EH (cell line): ENCODE measurements at places on chromosomes 7 and 10.
A peak's percentile ranks its signal among the peaks of the same experiment; 100 is the strongest.

- DNase-seq = peak; percentile 94
These were observed 3.8 kb downstream of the GRK5 start for GRCh38 chr10:119211176-119211575.

DNA sequence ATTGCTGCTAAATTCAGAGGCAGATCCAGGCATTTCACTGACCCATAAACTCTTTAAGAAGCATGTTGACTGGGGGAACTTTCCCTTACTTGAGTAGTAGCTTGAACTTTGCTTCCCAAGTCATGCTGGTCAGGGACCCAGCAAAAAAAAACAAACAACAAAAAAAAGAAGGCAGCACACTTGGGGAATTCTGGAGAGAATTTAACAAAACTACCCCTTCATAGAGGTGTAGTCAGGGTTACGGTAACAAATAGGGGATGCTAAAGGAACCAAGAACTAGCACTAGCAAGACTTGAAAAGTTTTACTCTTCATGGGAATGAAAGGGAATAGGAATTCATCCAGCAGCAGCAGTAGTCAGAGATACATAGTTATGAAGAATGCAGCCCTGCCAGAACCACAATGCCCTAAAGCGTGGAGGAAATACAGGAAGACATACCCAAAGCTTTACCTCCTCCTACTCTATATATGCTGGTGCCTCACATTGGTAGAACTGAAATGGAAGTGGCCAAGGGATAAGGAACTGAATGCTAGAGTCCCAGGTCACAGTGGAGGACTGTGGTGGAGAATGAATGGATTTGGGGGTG lies 67.3 kb downstream of the PHYHIPL start:
- DNase-seq = no peak

- no peak for DNase-seq
These were observed 20.1 kb downstream of the AFAP1L2 start for GRCh38 chr10:114384181-114384580.

DNA sequence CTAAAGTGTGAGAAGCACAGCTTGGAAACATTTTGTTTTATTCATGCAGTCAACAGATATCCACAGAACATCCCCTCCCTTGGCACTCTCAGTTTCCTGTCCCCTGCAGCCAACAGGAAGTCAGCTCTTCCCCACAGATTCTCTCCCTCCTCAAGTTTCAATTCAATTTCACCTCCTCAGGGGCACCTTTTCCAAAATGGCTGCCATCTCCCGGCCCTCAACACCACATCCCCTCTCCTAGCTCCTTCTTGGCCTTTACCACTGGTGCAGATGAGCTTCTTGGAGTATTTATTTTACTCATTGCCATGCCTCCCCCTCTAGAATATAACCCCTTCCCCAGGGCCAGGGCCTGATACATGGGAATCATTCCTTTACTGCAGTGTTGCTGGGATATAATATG lies 94.0 kb downstream of the WDR11 start:
- DNase-seq = no peak

- DNase-seq = no peak
These were observed 256.0 kb upstream of the TCERG1L start for GRCh38 chr10:131567279-131568162.

DNA sequence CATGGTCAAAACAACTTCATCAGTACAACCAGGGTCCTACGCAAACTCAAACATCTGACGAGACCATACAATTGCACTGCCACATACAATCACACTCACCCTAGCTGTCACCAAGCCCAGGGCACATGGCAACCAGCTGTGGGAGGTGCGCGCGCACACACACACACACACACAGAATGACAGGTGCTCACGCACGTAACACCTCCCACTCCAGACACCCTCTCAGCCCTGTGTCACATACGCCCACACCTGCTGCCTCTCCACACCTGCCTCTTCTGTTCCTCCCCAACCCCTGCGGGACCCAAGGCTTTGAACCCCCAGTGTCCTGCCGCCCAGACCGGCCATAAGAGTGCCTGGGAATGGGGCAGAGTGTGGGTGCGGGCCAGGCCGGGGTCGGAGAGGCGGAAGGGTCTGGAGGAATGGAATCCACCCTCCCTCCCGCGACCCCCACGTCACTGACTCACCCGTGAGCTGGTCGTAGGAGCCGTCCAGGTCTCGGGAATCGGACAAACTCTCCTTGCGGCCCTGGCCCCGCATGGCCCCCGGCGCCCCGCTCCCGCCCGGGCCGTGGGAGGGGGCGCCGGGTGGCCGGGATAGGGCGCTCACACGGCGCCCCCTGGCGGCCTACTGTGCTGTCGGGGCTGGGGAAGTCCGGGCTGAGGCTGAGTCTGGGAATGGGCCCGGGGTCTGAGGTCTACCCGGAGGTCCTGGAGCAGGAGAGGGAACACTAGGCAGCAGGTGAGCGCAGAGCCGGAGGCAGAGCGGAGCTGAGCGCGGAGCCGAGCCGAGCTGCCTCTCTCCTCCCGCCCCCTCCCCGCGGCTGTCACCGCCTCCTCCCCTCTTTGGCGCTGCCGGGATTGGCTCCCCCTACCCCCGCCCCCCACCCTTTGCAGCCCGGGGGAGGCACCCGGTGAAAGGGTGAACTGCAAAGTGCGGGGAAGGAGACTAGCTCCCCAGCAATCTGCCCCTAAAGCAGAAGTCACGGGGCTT lies at the start of gene KCNIP2:
KCNIP2 (minus strand) TSS at position 769 of the 990 bp plus-strand sequence; CDS start at position 537, 232 bp downstream.
- DNase-seq = no peak

DNA sequence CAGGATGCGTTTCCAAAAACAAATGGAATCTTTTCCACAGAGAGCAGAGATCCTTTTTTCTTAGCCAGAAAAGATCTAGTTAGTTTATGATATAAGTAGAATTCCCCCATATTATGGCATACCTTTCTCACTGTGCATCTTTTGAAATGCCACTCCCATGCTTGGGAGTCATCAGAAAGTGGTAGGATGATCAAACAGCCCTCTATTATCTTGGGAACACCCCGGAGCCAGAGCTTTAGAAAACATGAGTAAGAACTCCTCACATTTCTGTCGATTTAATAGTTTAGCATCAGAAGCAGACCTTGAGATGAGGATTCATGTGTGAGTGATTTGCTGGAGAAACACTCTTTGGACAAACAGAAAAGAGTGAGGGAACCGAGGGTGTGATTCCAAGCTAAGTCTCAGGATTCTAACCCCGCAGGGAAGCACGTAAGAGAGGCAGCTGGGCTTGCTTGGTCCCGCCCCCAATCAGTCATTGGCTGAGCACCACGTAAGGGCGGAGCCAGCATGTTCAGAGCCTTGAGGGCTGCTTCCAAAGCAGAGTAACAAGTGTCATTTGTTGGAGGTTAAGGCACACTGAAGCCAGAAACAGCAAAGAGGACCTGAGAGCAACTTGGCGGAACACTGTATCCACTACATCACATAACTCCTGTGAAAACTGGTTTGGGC lies 43.7 kb upstream of the NXPH1 start:
- DNase-seq = no peak

DNA sequence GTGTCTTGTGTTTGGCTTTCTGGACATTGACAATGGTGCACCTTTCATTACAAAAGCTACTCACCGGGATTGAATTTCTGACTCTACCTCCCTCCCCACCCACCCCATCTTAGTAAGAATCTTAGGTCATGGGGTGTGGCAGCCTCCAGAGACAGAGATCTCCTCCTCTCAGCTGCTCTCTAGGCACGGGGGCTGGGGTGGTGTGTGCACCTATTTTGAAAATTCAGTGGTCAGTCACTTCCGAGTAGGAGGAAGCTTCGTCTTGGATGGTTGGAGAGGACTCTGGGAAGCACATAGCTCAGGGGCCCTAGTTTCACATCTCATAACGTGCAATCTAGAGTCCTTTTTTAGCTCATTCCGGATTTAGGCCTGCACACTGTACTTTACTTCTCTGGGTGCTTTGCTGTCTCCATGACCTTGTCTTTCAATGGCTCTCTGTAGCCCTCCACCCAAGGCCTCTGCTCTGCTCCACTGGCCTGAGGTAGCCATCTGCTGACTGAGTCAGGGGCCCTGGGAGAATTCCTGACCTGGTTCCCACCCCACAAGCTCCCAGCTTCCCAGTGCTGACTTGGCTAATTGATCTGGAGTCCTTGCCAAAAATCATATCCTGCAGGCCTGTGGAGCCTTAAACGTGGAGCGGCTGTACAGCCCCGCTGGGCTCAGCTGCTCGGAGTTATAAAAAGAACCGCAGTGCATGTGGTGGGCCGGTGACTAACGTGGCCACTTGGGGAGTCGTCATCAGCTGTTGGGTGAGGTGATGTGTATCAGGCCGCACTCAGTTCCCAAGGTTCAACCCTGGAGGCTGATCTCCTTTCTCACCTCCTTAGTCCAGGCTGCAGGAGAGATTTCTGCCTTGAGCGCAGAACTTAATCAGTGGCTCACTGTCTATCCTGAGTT lies 19.3 kb upstream of the ADAMTS14 start:
- DNase-seq = peak; percentile 99

GRCh38 chr7:155208681-155209477 lies 88.8 kb upstream of the INSIG1 start:
- peak; percentile 58 for DNase-seq

- peak; percentile 98 for DNase-seq
These were observed 192.5 kb upstream of the PRSS1 start for GRCh38 chr7:142556740-142557139.

DNA sequence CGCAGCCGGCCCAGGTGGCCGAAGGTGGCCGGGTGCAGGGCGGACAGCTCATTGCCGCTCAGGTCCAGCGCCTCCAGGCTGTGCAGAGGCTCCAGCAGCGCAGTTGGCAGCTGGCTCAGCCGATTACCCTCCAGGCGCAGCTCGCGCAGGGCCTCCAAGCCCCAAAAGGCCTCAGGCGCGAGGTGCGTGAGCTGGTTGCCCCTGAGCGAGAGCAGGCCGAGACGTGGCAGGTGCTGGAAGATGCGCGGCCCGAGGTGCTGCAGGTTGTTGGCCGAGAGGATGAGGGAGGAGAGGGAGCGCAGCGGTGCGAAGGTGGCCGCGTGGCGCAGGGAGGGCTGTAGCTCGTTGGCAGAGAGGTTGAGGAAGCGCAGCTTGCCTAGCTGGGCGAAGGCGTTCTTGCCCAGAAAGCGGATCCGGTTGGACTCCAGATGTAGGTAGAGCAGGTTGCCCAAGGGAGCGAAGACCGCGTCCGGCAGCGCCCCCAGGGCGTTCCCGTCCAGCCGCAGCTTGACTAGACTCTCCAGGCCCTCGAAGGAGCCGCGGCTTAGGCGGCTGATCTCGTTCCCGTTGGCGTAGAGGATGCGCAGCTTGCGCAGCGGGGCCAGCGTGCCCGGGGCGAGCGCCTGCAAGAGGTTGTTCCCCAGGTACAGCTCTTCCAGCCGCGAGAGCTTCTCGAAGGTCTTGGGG lies 923 bp downstream of the TRIL start:
- DNase-seq = peak; percentile 5

DNA sequence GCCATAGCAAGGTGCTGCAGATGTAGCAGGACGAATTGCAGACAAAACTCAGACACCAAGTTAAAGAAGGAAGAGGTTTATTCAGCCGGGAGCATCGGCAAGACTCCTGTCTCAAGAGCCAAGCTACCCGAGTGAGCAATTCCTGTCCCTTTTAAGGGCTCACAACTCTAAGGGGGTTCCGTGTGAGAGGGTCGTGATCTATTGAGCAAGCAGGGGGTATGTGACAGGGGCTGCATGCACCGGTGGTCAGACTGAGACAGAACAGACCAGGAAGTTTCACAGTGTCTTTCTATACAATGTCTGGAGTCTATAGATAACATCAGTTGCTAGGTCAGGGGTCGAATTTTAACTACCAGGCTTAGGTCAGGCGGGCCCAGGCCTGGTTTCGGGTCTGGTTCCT lies 222.0 kb upstream of the C7orf33 start:
- DNase-seq = no peak
